ENCODE measurements at places on chromosomes 11 and 22. TPM values are rescaled to one million over a fixed set of nuclear protein-coding genes. Genes with fewer than 3 reads are reported as not detected.

Gene TIGD3
- polyA plus RNA-seq: 0.18 TPM

Gene MRGPRX4
- not detected for polyA plus RNA-seq

Gene APLNR
- 87.2 TPM for polyA plus RNA-seq

Gene EHD1
- polyA plus RNA-seq: 86.2 TPM

Gene SLC22A12
- polyA plus RNA-seq: not detected

Gene TRPC6
- polyA plus RNA-seq: 11.8 TPM

Gene JRKL
- 12.7 TPM for polyA plus RNA-seq
